ENCODE measurements at places on chromosomes 16 and 17.

DNA sequence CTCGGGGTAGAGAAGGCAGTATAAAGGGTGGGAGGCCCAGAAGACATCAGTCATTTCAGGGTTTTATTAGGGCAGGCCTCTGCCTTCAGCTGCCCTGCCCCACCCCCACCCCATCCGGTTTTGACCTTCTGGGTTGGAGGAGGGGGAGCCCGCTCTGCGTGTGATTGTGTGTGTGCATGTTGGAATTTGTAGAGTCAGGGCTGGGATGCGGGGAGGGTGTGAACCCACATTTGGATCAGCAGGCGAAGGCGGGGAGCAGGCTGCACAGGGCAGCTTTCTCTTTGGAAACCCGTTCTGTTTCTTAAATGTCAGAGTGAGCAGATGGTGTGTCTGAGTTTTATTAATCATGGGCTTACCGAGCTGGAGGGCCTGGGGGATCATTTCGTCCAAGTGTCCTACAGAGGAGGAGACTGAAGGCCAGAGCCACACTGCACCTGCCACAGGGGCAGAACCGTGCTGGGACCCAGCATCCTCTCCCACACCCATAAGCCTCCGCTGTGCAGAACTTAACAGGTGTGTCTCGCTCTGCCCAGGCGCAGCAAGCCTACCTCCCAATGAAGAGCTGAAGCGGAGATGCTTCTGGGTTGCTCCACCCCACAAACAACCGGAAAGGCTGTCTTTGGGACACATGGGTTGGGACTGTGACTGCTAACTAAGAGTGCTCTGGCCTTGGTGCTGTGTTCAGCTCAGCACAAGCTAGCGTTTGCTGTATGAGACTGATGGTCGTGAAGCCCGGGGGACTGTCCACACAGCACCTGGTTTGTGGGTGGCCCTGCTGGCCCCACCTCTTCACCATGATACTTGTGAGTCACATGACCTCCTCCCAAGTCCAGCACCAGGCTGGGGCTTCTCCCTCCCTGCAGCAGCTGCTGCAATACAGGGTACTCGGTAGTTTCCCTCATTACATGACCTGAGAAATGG is 70.9 kb upstream of the GSE1 start:
- DNase-seq: no peak

DNA sequence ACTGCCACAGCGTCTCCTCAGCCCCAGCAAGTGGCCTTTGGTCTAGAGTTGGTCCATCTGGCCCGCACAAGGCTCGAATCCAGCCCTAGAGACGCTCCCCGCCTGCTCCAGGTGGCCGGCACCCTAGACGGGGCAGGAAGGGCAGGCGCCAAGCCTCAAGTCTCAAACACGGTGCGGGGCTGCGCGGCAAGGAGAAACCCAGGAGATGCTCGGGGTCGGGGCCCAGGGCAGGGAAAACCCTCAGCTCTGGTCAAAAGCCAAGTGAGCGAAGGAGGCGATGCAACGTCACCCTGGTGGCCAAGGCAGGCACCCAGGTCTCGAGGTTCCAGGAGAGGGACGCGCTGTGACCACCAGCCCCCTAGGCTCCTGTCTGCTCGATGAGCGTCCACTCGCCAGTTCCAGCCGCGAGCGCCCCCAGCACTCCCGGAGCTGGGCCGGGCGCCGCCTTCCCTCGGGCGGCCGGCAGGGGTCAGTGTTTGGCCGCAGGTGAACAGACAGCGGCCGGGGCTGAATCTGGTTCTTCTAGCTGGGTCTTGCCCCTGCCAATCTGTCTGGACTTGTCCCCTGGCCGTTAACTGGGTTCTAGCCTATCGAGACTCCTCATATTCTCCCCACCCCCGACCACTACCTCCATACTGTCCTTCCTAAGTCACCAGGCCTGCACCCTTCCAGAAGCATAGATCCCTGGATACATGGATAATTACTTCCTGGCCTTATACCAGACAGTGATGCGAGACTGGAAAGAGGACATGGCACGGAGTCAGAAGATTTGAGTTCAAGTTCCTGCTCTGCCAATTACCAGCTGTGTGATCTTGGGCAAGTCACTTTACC is 44.0 kb downstream of the PRAC1 start:
- peak; percentile 38 for DNase-seq

DNA sequence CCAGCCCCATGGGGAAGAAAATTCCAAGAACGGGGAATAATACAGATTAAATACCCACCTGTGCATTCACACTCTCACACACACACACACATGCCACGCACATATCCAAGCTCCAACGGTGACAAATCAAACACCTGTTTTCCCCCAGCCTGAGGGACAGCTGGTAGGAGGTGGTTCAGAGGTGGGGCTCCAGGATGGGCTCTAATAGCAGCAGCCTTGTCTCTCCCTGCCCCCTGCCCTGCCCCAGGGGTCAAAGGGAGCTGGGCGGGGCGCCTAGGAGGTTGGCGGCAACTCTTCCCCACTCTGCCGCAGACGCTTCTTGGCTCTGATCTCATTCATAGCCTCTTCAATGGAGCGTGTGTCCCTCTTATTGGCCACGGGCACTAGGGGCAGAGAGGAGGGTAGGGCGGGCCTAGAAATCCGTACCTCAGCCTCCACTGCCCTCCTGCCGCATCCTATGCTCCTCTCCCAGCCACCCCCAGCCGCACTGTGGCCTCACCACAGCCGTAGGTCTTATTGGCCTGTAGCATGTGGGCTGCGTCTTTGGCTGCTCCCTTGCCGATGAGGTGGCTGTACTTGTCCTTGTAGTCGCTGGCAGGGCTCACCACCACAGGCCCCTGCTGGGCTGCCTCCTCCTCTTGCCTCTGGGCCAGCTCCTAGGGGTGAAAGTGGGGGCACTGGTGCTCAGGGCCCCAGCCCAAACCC is 8.2 kb downstream of the SPAG7 start:
- DNase-seq: no peak

DNA sequence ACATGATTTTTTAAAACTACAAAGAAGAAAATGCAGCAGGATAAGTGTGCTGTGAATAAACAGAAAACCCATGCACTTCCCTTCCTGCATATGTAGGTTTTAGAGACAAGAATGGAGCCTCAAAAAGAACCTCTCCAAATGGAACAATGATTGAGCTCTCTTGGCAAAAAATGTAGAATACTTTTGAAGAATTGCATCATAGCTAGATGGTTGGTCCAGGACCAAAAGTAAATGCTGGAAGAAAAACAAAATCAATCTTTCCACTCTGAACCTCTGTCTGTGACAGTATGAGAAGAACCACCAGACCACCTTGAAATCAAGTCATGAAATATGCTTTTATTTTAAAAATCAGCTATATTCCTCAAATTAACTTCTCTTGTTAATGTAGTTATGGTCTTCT is 17.5 kb downstream of the HELZ start:
- DNase-seq: no peak

DNA sequence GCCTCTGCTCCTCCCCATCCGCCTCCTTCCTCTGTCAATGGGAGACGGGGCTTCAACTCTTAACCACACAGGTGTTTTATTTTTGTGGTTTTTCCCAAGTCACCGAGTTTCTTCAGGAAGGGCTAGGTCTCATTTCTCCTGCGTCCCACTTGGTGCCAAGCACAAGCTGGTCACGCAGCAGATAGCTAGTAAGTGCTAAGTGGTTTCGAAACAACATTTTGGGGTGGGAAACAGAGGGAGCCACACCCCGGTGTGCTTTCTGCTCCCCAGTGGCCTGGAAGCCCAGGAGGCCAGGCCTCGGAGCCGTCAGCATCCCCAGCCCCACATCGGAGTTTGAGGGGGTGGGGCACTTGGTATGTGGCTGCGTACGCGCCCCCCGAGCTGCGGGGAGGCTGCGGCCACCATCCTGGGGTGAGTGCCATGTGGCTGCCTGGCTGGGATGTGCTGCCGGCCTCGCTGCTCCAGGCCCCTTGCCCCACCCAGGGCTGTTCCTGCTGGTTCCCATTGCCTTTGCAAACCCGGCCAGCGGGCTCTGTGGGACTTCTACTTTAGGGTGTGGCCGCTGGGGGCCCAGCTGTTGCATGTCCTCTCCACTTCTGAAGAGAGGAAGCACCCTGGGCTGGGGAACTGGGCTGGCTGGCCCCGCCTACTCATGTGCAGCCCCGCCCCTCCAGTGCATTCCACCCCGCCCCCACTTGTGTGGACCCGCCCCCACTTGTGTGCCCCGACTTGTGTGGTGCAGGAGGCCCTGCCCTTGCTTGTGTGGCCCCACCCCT is 55.6 kb downstream of the BAIAP2 start:
- no peak for DNase-seq

- DNase-seq: no peak
Observed at GRCh38 chr16:76387994-76388393, 110.8 kb downstream of the CNTNAP4 start.

- DNase-seq: no peak
Observed at GRCh38 chr17:53470626-53471025, 352.1 kb upstream of the KIF2B start.

DNA sequence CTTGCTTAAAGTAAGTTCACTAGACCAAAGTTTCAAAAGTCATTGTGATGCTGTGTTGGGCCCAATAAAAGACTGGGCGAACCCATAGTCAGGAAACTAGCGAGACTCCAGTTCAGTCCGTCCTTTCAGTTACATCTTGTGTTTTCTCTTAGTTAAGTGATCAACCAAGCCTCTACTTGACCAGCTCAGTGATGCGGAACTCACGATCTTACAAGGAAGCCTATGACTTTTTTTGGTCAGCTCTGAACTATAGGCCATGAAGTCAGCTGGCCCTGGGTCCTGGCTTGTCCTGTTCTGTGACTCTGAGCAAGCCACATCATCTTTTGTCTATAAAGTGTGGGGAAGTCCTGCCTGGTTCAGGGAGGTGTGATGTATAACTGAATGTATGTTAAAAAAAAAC is 21.7 kb upstream of the WSCD1 start:
- DNase-seq: no peak

- no peak for DNase-seq
Observed at GRCh38 chr16:87552072-87552718, 50.1 kb upstream of the JPH3 start.

DNA sequence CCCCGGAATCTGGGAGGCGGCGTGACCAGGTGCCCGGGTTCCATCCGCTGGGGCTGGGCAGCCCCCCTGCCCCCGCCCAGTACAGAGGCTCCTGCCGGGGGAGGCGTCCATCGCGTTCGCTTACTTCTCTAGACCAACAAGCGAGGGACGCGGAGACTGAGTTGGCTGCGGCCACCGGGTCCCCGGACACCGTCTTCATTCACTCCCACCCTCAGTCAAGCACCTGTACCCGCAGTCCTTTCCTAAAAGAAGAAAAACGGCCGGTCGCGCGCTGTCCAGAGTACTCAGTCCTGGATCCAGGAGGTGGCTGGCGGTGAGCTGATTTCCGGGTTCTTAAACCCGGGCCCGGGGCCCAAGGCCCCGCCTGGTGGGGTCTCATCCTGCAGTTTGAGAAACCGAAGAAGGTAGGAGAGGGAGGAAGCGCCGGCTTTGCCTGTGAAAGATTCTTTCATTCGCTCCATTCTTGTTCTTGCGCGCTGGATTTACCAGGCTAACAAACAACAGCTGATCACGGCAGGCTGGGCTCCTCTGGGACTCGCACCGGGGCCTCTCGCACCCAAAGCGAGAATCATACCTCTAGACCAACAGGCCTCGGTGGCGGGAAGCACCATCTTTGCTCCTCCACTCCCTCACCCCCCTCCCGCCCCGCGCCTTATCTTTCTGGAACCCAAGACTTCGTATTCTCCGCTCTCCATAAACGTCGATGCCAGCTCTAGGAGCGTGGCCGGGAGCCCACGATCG is 17.4 kb upstream of the OR1F1 start:
- DNase-seq: no peak

DNA sequence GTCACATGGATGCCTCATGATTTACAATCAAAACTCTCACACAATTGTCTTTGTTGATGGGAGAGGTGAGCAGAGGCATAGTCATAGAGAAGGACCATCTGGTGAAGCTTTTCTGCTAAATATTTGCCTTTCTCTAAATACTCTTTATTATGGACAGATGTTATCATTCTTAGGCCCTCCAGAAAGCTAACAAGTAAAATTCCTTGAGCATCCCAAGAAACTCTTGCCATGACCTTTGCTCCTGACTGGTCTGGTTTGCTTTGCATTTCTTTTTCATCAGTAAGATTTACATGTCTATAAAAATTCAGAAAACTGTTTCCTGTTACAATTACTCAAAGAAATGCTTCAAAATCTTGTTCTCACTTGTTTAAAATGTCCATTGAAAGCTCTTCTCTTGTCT is 1336.6 kb upstream of the CDH8 start:
- no peak for DNase-seq

GRCh38 chr16:85619101-85619891 is 6.2 kb downstream of the GSE1 start:
- no peak for DNase-seq

DNA sequence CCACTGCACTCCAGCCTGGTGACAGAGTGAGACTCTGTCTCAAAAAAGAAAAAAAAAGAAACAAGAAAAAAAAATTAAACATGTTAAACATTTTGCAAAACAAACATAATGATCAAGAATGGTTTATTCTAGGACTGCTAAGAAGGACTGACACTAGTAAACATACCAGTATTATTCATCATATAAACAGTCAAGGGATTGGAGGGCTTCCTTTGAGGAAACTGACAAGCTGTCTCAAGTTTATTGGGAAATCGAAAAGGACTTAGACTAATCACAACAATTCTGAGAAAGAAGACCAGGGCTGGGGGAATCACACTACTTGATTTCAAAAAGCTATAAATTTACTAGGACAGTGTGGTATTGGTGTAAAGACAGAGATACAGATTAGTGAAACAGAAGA is 75.5 kb downstream of the MYH10 start:
- DNase-seq: no peak

DNA sequence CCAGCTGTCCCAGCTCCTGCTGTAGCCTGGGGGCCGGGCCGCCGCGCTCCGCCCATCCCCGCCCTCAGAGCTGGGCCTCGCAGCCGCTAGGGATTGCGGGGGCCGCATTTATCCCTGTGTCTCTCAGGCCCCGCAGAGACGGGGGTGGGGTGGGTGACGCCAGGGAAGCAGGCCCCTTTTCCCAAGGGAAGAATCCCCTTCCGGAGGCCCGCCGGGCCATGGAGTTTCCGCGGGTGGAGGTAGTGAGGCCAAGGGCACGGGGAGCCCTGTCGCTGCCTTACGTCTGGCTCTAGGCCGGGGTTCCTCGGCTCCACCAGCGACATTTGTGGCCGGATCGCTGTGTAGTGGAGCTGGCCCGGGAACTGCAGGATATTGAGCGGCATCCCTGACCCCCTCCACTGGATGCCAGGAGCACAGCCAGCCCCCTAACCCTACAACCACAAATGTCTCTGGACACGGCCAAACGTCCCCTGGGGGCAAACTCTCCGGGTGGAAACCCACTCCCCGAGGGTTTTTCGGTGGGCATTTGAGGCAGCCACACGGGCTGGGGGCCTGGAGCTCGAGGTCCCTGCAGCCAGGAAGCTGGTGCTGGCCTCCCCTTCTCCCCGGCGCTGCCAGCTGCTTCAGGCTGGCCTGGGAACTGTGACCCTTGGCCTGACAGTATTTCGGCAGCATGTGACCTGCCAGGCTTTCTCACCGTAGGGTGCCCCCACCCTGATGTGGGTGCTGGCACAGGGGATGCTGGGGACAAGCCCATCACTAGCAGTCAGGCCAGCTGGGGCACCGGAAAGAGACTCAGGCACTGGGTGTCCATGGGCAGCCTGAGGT is 12.0 kb upstream of the CD300A start:
- DNase-seq: no peak

- no peak for DNase-seq
Observed at GRCh38 chr16:12188935-12189249, 212.4 kb downstream of the SNX29 start.
